Type B pancreatic cell (in vitro differentiated cells): ENCODE measurements at places on chromosomes 7 and 10.

GRCh38 chr10:2851566-2851965, 215.8 kb upstream of the PFKP start:
- no peak for DNase-seq

DNA sequence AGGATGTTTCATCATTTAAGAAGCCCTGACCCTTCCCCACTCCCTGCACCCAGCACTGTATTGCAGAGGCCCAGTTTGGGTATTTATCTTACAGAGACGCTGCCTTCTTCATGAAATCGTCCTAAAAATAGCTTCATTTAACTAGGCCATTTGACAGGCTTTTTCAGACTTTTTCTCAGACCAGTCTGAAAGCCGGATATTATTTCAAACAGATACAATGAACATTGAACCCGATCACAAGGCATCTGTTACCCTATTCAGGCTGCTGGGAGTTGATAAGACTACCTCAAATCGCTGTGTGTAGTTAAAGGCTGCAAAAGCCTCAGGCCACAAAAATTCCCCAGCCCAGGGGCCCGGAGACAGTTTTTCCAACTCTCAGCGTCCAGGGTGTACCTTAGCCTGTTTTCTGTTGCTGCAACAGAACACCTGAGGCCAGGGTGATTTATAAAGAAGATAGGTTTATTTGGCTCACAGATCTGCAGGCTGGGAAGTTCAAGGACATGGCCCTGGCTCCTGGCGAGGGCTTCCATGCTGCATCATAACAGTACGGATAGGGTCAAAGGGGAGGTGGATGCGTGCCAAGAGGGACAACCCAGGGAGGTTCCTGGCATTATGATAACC, 130.7 kb upstream of the SH2B2 start:
- no peak for DNase-seq

- no peak for DNase-seq
Measured at GRCh38 chr7:142602756-142603155, 146.5 kb upstream of the PRSS1 start.

GRCh38 chr7:11923376-11923930, 91.5 kb upstream of the THSD7A start:
- no peak for DNase-seq

GRCh38 chr7:157877298-157878090, 540.7 kb downstream of the DNAJB6 start:
- DNase-seq, result no peak

- DNase-seq, result no peak
Measured at GRCh38 chr10:110774069-110775019, 97.4 kb upstream of the PDCD4 start.

DNA sequence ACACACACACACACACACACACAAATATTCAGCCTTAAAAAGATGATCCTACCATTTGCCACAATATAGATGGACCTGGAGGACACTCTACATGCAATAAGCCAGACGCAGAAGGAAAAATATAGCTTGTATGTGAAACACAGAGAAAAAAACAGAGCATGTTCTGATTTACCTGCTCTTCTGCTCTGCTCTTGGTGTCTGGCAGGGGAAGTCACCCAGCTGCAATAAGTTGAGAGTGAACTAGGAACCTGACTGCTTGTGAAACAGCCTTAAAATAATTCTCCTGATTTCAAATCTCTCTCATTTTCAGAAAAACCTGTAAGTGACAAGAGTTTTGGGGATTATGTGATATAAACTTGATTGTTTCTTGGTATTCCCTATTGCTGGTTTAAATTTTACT, 31.0 kb upstream of the KCND2 start:
- no peak for DNase-seq

DNA sequence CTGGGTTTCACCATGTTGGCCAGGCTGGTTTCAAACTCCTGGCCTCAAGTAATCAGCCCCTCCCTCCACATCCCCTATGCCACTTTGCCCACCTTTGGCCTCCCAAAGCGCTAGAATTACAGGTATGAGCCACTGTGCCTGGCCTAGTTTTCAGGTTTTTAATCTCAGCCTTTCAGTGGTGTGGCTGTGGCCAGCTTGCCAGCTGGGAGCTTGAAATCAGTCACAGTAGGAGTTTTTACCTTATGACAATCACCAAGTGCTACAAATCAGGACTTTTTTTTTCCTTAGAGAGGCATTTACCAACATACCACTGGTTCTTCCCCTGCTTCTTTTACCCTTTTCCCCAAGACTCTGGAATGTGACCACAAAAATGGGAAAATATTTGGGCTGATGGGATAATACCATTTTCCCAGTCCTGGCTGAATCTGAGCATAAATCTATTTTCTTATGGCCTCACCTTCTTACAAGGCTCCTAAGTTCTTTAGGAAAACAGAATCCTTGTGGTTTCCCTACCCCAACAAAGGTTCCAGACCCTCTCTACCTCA, 6.2 kb downstream of the STEAP4 start:
- no peak for DNase-seq

GRCh38 chr7:17233603-17234002, 64.8 kb upstream of the AHR start:
- no peak for DNase-seq

- no peak for DNase-seq
Measured at GRCh38 chr10:19848226-19848985, 32.2 kb downstream of the PLXDC2 start.

DNA sequence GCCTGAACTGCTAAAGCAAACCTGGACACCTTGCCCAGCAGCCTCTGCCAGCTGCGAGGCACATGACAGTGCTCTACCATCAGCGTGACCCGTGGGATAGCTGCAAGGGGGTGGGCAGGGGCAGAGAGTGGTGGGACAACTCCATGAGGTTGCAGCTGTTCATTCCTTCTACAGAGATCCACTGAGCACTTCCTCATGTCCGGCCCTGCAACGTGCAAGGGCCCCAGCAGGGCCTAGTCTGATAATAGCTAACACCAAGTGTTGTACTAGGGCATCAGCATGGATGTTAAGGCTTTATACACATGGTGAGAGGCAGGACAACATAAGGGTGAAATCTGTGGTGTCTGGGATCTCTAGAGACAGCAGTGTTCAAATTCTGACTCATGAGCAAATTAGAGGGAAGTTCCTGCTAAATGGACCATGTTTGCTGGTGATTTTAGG, 14.3 kb downstream of the NOD1 start:
- DNase-seq, result no peak

GRCh38 chr10:103921750-103922195, 3.8 kb upstream of the STN1 start:
- DNase-seq, result no peak

GRCh38 chr7:114972567-114972966, 50.7 kb downstream of the MDFIC start:
- no peak for DNase-seq

DNA sequence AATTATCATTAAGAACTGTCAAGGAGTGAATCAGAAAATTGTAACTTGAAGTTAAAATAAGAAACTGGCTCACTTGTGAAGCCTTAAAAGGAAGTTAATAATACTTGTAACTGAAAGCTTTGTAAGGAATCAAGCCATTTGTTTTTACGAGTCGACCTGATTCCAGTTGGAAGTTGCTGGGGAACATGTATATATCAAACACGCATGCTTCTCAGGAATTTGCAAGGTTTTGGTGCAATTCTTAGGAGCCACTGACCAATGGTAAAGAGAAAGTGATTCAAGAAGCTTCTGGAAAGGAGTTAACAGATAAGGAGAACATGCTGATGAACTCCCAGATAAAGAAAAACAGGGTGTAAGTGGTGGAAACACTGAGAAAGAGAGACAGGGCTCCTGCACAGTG, 56.4 kb downstream of the ETV1 start:
- DNase-seq, result no peak

- no peak for DNase-seq
Measured at GRCh38 chr7:107940951-107941350, 50.0 kb downstream of the DLD start.

GRCh38 chr7:66452165-66452564, 176.5 kb upstream of the KCTD7 start:
- DNase-seq, result no peak

GRCh38 chr7:45574669-45575500, 717 bp downstream of the ADCY1 start:
- no peak for DNase-seq

DNA sequence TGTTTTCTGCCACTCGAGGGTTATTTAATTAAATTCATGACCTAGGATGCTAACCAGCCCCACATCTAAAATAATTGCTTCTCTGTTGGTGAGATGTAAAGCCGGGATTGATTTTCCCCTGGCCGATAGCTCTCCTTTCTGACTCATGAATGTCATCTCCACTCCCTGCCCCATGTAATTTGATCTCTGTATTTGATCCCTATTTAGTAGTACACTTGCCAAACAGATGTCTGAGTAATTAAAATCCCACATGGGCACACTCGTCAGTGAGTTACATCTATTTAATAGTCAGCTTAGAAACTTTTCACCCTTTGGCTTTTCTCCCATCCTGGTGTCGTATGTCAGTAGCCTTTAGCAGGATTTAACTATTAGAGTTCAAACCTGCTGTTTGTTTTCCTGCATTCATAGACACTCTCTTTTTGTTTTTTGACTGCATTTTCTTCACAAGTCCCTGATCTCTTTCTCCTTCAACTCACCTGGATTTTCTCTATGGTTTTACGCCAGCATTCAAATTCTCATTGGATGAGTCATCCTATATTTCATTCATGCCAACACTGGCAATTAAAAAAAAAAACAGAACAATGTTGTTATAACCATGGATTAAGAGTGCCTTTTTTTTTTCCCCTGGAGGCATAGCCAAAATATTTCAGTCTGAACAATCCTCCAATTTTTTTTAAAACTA, 82.7 kb downstream of the SPAG6 start:
- no peak for DNase-seq

GRCh38 chr7:130559184-130559583, 67.3 kb downstream of the MEST start:
- DNase-seq, result no peak

GRCh38 chr7:128356546-128357216, 4.8 kb downstream of the PRRT4 start:
- DNase-seq, result no peak

- DNase-seq, result no peak
Measured at GRCh38 chr10:77630507-77630848, 7.1 kb downstream of the KCNMA1 start.

- DNase-seq, result no peak
Measured at GRCh38 chr7:134548877-134549276, at the start of gene AKR1B15. TSS of gene AKR1B15 (plus strand) at chr7:134549110. CDS start at chr7:134564620, 15,510 bp downstream.

DNA sequence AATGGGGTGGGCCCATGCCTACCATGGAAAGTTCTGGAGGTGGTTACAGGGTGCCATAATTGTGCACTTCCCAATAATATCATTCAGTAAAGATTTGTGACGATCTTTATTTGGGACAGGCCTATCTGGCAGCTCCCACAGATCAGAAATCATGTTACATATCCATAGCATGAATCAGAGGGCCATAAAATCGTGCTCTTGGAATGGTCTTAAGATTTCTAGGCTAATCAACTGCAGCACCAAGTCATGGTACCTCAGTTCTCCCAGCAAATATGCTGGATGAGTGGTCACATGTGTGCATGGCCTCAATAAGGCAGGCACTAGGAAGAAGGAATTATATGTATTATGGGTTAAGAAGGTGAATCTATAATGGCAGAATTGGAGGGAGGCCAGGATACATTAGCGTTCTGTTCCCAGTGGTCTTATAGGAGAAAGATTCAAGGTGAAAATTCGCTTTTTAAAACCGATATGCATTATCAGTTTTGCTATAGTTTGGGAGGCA, 134.7 kb downstream of the NRP1 start:
- DNase-seq, result no peak

DNA sequence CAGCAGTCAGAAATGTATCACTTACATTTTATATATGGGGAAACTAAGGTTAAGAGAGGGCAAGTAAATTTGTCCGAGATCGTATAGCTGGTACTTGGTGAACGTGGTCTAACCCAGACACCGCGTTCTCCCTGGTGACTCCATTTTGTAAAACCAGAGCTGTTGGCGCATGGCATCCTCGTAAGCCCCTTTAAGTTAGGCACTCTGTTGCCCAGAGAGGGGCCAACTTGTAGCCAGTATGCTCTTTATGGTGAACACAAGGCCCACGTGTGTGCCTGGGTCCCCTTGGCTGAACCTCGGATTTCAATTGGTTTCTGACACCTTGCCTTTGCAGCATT, 39.7 kb upstream of the ZNF518A start:
- DNase-seq, result no peak

- no peak for DNase-seq
Measured at GRCh38 chr7:143900230-143900766, 1.7 kb downstream of the TCAF1 start.

GRCh38 chr10:22761569-22762220, 47.3 kb upstream of the PIP4K2A start:
- no peak for DNase-seq

DNA sequence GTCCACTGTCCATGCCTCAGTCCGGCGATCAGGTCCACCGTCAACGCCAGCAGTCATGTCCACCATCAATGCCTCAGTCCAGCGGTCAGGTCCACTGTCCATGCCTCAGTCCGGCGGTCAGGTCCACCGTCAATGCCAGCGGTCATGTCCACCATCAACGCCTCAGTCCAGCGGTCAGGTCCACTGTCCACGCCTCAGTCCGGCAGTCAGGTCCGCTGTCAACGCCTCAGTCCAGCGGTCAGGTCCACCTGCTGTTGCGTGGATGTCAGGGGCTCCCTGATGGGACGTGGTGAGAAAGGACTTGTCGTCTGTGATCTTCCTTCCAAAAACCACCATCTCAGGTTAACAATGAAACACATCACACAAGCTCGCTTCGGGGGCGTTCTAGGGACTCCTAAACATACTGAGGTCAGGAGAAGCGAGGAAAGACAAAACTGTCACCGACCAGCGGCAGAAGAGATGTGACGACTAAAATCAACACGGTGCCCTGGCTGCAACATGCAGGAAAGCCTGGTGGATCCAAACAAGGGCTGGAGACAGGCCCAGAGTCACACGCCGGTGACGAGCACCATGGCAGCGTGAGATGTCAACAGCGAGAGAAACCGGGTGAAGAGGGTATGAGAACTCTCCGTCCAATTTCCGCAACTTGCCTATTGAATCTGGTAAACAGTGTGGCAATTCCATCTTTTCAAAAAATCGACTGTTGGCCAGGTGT, 264.2 kb downstream of the MAD1L1 start:
- no peak for DNase-seq

GRCh38 chr10:77661674-77662073, 24.1 kb upstream of the KCNMA1 start:
- DNase-seq, result no peak

DNA sequence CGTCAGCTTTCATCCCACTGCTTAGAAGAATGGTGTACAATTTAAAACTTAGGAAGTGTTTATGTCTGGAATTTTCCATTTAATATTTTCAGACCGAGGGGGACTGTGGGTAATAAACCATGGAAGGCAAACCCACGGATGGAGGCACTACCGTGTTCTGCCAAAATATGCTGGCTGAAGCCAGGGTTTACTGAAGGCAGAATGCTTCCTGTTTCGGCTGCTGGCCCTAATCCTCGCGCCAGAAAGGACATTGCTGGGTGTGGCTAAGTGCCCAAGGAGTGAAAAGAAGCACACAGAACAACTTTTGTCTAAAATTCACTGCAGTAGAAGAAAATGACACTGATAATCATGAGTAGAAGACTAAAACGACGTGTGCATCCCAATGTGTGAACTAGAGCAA, 32.3 kb downstream of the PITRM1 start:
- no peak for DNase-seq

- no peak for DNase-seq
Measured at GRCh38 chr7:55570939-55571338, 1.4 kb downstream of the VOPP1 start.

- DNase-seq, result no peak
Measured at GRCh38 chr7:84844771-84845170, 342.1 kb downstream of the SEMA3D start.

- no peak for DNase-seq
Measured at GRCh38 chr10:62396864-62397263, 22.7 kb downstream of the ZNF365 start.

GRCh38 chr7:75758491-75758890, 13.5 kb downstream of the CCL26 start:
- DNase-seq, result no peak
